ENCODE measurements at places on chromosomes 12 and 14.

DNA sequence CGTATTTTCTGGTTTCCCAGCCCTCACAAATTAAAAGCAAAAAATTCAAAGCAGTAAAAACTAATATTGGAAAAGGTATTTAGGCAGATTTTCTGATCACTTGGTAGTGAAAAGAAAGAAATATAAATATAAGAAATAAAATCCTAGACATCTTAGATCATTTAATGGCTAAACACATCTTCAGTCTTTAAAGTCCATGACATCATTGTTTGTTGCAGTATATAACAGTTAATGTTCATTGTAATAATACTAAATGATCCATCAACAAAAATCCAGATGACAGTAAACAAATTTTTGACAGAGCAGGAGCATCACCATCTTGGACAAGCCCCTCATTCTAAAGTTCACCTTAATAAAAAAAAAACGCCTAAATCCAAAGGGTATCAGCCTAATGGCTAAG is 29.2 kb upstream of the CAPRIN2 start:
- no peak for DNase-seq

DNA sequence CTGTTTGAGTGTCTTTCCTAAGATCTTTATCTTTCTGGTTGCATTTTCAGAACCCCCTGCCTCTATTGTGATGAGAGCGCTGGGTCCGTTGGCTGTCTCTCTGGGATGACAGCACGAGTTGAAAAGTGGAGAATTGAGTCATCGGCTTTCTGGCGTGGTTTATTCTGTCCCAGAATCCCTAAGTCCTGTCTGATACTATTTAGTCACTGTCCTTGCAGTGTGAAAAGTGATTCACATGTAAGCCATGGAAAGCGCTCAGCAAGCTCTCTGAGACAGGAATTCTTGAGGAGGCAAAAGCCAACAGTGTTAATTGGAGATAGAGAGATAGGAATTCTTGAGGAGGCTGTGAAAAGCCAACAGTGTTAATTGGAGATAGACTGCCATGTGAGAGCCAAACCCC is 121.7 kb downstream of the CHST11 start:
- no peak for DNase-seq

GRCh38 chr12:29726321-29726692 is 57.4 kb downstream of the TMTC1 start:
- no peak for DNase-seq

DNA sequence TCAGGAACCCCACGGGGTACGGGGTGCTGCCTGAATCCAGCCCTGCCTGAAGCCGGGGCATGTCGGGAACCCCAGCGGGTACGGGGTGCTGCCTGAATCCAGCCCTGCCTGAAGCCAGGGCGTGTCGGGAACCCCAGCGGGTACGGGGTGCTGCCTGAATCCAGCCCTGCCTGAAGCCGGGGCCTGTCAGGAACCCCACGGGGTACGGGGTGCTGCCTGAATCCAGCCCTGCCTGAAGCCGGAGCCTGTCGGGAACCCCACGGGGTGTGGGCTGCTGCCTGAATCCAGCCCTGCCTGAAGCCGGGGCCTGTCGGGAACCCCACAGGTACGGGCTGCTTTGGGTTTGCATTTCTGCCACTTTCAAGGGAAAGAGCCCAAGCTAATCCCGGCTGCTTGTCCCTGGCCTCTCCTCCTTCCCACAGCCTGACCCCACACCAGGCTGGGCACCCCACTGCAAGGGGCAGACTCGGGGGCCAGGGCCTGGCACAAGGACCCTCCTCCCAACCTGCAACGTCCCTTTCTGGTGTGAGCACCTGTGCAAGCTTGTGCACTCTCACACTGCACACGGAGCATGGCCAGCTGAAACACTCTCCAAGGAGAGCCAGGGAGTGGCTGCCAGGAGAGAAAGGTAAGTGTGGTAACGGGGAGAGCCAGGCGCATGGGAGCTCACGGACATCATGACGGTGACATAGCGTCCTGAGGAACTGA is 5.6 kb upstream of the FBRSL1 start:
- DNase-seq, result no peak

DNA sequence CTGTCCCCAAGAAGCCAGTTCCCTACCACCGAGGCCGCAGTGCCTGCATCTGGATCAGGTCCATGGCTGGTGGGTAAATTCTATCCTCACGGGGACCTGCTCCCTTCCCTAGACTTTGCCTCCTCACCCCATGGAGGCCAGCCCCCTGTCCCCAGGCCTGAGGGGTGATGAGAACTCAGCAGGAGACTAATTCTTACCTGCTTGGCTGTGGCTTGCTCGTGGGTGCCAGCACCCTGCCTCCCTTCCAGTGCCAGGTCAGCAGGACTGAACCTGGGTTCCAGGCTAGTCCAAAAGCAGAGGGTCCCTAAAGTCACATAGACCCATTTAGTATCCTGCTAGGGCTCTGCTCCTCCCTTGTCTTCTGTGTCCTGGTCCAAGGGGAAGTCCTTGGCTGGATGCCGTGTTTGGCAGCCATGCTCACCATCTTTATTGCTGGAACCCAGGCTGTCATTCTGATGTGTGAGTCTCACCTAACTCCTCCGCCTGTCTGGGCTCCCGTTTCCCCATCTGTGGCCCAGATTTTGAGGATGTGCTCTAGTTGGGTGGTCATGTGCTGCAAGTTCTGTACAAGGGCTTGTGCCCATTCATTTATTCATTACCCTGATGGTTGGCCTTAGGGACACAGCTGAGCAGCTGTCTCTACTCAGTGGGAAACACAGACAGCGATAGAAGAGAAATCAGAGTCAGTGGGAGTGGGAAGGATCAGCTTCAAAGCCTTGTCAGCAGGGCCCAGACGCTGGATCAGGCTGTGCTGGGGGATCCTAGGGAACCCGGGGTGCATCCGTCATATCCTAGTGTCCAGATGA is 949 bp downstream of the PLBD2 start:
- DNase-seq, result peak; percentile 15

- peak; percentile 73 for DNase-seq
Measured at GRCh38 chr12:68040450-68041075, 51.3 kb downstream of the IFNG-AS1 start.

GRCh38 chr12:6084261-6084968 is 40.1 kb downstream of the VWF start:
- no peak for DNase-seq

GRCh38 chr12:92404921-92405320 is 259.3 kb upstream of the BTG1 start:
- DNase-seq, result no peak

GRCh38 chr14:61713724-61714437 is 18.6 kb downstream of the HIF1A start:
- DNase-seq, result no peak

DNA sequence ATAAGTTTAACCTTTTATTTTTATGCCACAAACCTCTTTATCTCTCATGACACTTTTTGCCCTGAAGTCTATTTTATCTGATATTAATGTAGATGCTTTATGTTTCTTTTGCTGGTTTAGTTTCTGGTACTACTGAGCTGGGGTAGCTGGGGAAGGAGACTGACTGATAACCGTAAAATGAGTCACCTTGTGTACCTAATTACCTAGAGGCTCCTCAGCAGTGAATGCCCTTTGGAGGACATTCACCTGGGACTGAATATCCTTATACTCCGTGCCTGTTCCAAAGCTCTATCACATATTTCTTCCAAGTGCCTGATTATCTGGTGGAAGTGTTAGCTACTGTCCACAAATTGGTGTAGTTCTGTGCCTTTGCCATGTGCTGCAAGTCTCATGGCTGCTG is 13.9 kb downstream of the ATL1 start:
- no peak for DNase-seq

DNA sequence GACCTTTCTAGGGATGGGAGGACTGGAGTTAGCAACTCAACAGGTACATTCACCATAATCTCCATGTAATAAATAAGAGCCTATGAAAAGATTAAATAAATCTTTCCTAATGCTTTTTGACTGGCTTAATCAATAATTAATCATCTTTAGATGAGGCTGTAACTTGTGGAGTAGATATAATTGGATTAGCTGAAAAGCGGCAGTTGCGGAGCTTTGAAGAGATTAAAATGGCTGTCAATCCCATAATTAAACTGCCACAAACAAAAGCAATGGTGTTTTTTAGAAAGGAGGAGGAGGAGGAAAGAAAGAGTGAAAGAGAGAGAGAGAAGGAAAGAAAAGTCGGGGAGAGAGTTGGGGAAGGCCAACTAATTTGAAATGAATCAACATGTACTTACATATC is 70.7 kb upstream of the TMEM263 start:
- DNase-seq, result no peak

DNA sequence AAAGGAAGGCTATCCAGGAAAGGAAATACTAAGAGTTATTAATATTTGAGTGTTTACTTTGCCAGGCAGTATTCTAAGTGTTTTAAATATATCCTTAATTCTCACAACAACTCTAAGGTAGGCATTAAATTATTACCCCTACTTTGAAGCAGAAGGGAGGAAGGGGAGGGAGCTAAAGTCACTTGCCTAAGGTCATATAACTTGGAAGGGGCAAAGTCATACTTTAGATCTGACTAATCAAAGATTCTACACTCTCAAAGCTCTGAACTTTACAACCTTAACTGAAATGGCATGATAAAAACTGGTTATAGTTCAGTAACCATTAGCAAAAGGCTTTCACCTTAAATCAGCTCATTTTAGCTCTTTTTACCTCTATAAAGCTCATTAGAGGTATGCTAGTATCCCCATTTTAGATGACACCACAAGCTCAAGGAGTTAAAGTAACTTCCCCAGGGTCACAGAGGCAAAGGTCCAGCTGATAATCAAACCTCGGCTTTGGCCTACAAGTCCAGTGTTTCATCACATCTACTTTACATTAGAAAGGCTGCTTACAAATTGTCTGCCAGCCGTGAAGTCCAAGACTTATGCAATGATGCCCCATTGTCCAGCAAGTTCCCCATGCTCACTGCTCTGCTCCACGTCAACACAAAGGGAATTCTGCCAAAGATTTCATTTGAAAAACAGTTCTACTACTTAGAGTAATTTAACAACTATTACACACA is 223.9 kb downstream of the MED13L start:
- no peak for DNase-seq

GRCh38 chr12:6664902-6665301 is 2.0 kb upstream of the ING4 start:
- no peak for DNase-seq

- peak; percentile 10 for DNase-seq
Measured at GRCh38 chr12:4562034-4562657, at the start of gene DYRK4. TSS of gene DYRK4 (plus strand) at chr12:4562208. CDS start at chr12:4562246, 38 bp downstream.
